CD8-positive, alpha-beta memory T cell (primary cell): ENCODE measurements at places on chromosomes 12 and 14.

DNA sequence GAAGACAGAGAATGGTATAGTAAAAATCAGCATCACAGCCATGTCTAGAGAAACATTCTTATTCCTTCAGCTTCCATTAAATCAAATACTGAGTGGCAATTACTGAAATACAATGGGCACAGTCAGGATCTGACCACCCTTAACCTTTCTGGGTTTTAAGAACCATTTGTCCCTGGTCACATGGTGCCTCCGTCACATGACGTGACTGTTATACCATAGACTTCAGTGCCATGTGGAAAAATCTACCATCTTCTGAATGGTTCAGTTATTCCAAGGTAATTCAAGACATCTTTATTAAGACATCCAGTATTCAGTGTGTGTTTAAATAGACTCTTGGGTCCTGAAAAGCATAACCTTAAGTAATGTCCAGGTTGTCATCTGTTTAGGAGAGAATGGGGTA lies 553.1 kb upstream of the FLRT2 start:
- DNase-seq, result no peak

- DNase-seq, result peak; percentile 60
Observed at GRCh38 chr12:93571365-93571924, 1.0 kb upstream of the SOCS2 start.

DNA sequence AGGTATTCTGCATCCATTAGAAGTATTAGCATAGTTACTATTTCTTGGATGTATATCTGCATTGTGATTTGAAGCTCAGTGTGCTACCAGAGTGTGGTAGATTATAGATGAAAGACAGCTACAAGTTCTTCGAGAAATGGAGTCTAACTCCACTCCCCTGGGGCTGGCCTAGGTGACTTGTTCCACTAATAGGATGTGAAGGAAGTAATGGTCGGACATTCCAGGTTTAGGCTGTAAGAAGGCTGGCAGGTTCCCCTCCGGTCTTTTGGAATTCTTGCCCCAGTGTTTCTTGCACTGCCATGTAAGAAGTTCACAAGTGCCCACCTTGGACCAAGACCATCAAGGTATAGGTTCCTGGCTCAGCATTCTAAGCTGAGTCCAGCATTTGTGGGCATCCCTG lies 236.4 kb downstream of the FLRT2 start:
- no peak for DNase-seq

DNA sequence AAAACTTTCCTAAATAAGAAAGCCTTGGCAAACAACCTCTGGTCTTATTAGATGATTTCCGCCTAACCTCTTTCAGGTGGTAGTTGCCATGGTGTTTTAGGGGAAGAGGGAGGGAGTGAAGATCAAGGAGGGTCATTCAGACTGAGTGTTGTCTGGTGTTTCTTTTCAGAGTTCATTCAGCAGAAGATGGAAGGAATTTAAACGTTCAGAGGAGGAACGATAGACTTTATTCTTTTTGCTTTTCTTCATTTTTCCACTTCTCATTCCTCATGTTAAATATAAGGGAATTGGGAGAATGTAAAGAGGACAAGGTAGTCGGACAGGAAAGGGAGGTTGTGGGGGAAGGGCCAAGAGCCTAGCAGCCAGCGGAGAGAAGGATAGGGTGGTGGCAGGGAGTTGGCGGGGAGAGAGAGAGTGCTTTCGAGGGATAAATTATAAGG lies 17.4 kb upstream of the SALL2 start:
- DNase-seq, result no peak

- DNase-seq, result no peak
Observed at GRCh38 chr12:41151793-41152192, 36.3 kb upstream of the PDZRN4 start.

DNA sequence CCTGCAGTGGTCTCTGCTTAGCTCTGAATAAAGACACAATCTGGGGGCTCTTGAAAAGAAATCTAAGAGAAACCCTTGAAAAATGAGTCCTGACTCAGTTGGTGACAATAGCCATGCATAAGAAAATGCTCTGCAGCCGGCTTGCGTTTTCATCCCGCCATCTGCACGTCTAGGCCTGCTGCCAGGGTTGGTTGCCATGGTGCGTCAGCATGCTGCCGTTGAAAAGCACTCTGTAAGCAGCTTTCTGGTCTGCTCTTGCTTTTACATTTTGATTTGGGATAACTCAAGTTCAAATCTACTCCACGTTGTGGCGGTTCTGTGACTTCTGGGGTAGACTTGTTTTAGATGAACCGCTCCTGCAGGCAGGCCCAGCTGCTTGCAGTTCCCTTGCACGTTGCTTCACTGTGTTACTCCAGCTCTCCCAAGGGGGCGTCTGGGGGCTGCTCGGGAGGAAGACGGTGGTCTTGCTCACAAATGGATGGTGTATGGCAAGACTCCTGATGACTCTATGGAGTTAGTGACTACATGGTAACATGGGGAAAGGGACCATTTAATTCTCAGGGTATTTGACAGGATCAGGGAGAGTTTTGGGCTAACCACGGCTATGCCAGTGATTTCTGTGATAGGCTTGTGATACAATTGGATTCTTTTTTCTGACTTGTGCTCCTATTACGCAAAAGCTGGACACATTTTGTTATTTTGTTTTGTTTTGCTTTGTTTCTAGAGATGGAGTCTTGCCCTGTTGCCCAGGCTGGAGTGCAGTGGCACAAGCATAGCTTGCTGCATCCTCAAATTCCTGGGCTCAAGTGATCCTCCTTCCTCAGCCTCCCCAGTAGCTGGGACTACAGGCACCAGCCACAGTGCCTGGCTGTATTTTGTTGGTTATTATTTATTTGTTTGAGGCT lies 15.8 kb downstream of the WNT5B start:
- DNase-seq, result no peak

GRCh38 chr14:56153267-56153666 lies 35.1 kb downstream of the PELI2 start:
- no peak for DNase-seq

DNA sequence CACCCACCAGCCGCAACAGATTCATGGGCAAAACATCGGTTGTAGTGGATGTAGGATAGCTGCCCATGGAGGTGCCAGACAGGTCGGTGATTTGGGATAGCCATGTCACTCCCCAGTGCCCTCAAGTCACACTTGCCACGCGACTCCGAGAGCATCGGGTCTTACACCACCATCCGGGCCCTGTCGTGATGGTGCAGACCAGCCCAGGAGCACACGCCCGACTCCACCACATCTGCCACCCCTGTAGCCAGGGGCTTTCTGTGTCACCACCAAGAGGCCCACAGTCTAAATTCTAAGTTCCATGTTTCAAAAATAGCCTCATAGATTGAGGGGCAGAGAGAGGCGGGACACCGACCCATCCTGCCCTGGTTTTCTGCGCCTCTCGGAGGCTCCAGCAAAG lies 18.0 kb downstream of the FOXN4 start:
- DNase-seq, result no peak

DNA sequence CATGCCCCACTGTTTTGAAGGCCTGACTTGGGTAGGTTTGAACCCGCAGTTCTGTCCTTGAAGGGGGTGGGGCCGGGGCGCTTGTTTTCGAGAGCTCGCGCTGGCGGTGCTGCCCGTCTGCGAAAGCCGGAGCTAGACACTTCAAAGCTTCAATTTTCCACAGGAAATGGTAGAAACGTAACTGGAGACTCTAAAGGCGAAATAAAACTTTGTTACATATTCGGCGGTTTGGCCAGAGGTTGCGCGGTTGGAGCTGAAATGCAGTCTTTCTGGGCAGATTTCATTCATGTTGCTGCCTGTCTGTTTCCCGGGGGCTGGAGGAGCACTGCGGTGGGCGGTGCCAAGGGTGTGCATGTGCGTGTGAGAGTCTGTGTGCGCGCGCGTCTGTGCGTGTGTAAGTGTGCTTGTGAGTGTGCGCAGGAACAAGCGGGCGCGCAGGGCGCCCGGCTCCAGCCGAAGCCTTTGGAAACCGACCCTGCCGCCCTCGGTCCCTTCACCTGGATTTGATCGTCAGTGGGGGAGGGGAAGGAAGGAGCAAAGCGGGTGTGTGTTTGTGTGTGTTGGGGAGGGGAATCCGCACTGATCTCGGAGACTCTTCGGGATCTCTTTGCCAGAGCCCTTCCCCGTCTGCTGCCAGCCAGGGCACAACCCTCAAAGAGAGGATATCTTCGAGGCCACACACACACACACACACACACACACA lies 227.7 kb upstream of the CRY1 start:
- peak; percentile 78 for DNase-seq

GRCh38 chr12:132288516-132289215 lies 40.7 kb downstream of the GALNT9 start:
- DNase-seq, result no peak

DNA sequence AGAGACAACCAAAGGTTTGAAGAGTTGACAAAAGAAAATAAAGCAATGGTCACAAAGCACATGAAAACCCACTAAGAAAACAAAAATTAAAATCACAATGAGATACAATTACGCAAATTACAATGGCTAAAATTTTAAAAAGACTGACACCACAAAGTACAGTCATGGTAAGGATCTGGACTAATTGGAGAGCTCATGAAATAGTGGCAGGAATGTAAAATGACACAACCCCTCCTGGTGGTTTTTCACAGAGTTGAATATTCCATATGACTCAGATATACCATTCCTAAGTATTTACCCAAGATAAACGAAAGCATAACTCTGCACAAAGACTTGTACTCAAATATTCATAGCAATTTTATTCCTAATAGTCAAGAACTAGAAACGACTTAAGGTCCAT lies 65.9 kb downstream of the NOVA1 start:
- DNase-seq, result no peak

- no peak for DNase-seq
Observed at GRCh38 chr12:79121486-79121885, 256.9 kb downstream of the SYT1 start.

- no peak for DNase-seq
Observed at GRCh38 chr12:46435625-46436024, 63.1 kb upstream of the SLC38A2 start.

DNA sequence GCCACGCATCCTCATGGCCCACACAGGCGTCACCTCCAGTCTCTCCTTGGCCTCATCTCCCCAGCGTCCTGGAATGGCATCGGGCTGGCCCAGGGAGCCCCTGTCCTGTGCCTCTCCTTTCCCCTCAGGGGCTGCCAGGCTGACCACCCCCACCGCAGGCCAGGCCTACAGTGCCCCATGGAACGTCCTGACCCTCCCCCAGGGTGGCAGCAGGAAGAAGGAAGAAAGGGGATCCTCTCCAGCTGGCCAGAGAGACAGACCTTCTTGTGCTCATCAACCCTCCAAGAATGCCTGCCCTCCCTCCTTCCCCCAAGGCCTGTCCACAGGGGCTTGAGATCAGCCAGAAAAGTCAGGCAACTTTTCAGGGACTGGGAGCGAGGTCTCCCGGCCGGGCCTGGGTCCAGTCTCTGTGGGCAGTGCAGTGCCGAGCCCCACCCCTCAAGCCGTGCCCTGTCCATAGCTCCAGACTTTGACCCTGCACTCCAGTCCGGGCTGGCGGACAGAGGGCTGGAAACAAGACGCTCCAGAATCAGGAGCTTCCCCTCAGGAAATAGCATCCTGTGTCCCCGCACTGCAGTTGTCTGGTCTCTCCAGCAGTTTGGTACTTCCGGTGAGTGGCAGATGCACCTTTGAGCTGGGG lies at the start of gene DAO:
TSS of gene DAO (plus strand) at position 478 of the 640 bp plus-strand sequence. CDS start 4,915 bp downstream, outside the sequence.
- DNase-seq, result no peak

- DNase-seq, result no peak
Observed at GRCh38 chr12:64538121-64538520, 72.2 kb upstream of the RASSF3 start.

GRCh38 chr12:22536346-22536945 lies 7.9 kb downstream of the C2CD5 start:
- no peak for DNase-seq

- no peak for DNase-seq
Observed at GRCh38 chr14:103108749-103109207, 14.3 kb downstream of the EXOC3L4 start.

DNA sequence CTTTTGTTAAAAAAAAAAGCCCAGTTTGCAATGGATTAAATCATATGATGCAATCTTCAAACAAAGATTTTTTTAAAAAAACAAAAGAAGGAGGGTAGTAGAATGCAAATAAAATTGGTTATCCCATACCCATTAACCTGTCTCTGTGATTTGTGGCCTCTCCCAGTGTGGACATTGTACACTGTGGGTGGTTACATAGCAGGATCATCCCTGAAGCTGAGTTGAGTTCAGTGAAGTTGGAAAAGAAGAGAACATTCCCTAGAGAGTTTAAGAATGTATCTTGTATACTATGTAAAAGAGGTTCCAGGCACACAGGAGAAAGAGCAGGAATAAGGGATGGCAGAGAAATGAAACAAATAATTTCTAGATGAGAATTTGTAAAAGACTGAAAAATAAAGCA lies 142.4 kb upstream of the SLC16A7 start:
- DNase-seq, result no peak

- no peak for DNase-seq
Observed at GRCh38 chr12:5787828-5788227, 157.2 kb downstream of the ANO2 start.

DNA sequence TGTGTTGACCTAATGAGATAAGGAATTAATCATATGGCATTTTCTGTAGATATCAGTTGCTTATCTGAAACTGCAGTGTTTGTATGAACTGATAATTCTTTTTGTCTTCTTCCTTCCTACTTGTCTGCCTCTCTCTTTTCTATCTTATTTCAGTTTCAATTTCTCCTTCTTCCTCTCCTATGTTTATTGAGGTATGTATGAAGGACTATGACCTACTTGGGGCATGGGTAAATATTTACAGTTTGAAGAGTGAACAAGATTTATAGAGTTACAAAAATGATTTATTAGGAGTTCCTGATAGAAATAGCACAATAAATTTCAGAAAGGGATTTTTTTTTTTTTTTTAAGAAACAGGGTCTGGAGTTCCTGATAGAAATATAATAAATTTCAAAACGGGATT lies 88.7 kb upstream of the MUCL1 start:
- no peak for DNase-seq

GRCh38 chr14:48325486-48325885 lies 650.1 kb upstream of the MDGA2 start:
- no peak for DNase-seq

- no peak for DNase-seq
Observed at GRCh38 chr14:24347134-24347533, 7.3 kb upstream of the RIPK3 start.

- no peak for DNase-seq
Observed at GRCh38 chr14:79543967-79544697, 667.2 kb downstream of the DIO2 start.

DNA sequence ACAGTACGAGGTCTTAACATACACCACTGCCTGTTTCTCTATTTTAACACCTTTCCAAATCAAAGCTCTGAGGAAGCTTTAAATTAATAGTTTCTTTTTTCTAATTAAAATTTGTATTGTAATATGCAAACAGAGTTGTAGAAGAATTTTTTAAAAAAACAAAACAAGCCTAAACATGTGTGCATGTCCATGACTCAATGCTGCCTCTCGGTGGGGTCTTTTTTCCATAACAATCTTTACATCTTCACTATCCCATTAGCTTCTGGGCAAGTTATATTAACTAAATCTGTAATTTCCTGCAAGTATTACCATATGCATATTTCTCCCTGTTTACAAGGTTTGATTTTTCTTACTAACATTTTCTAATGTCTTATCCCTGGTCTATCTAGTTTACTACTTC lies 143.9 kb upstream of the NAV3 start:
- no peak for DNase-seq

- DNase-seq, result no peak
Observed at GRCh38 chr12:124685689-124686369, 118.4 kb upstream of the NCOR2 start.
